ENCODE measurements at places on chromosomes 6 and 20. TPM values are rescaled to one million over a fixed set of nuclear protein-coding genes. Genes with fewer than 3 reads are reported as not detected.

Gene TMEM217
- total RNA-seq: 0.17 TPM

Gene AMD1
- total RNA-seq: 32.9 TPM

Gene BPIFB1
- total RNA-seq: not detected

Gene SLC2A4RG
- total RNA-seq: 97.1 TPM

Gene SSTR4
- not detected for total RNA-seq

Gene B3GAT2
- not detected for total RNA-seq

Gene ULBP2
- total RNA-seq: 0.94 TPM

Gene CEBPB
- total RNA-seq: 101 TPM

Gene HNF4A
- not detected for total RNA-seq

Gene ZBTB12
- total RNA-seq: 2.6 TPM

Gene OTOR
- total RNA-seq: not detected

Gene STXBP5
- total RNA-seq: 64.3 TPM

Gene CCR6
- total RNA-seq: not detected

Gene OR2B6
- not detected for total RNA-seq

Gene VARS2
- 15.2 TPM for total RNA-seq

Gene SLC22A7
- total RNA-seq: not detected

Gene PARD6B
- 0.43 TPM for total RNA-seq

Gene HCRTR2
- not detected for total RNA-seq

Gene HELZ2
- total RNA-seq: 22.2 TPM

Gene SIRPB2
- not detected for total RNA-seq

Gene IL17F
- total RNA-seq: not detected

Gene OSTM1
- total RNA-seq: 35.6 TPM
